ENCODE measurements at places on chromosomes 2 and 18.

GRCh38 chr2:215839816-215840215, 173.5 kb downstream of the MREG start:
- DNase-seq = no peak

- DNase-seq = no peak
Measured at GRCh38 chr2:239905306-239905705, 119.8 kb downstream of the NDUFA10 start.

GRCh38 chr2:242013771-242014170, 144.2 kb downstream of the RTP5 start:
- no peak for DNase-seq

GRCh38 chr2:181374781-181375675, 82.2 kb upstream of the ITGA4 start:
- DNase-seq = no peak

GRCh38 chr18:2919600-2919999, 72.8 kb downstream of the EMILIN2 start:
- no peak for DNase-seq

DNA sequence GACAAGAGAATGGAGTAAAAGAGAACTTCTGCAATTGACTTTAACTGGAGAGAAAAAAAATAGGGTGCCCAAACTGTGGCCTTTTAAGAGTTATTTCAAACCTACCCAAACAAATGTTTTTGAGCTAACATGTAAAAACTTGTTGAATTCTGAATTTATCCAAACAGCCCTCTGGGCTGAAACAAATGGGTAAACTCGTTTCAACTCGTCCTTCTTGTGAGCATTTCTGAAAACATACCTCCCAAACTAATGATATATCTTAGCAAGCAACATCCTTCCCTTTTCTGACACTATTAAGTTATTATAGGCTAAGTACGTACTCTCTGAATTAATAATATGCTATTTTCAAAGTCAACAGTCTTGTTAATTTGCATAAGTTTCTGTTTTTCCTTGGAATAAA, 793.0 kb upstream of the ACVR2A start:
- DNase-seq = no peak
